ENCODE measurements at places on chromosomes 16 and 17.
A peak's percentile ranks its signal among the peaks of the same experiment; 100 is the strongest.

GRCh38 chr16:82079892-82080291 is 44.8 kb downstream of the HSD17B2 start:
- no peak for DNase-seq

- no peak for DNase-seq
These were observed 31.2 kb downstream of the LYRM9 start for GRCh38 chr17:27862004-27862403.

GRCh38 chr16:88384222-88385111 is 1.7 kb downstream of the ZNF469 start:
- no peak for DNase-seq

GRCh38 chr16:29663016-29663806 is at the start of gene SPN:
TSS of gene SPN (plus strand) at chr16:29663247. CDS start at chr16:29663729, 482 bp downstream.
- no peak for DNase-seq

DNA sequence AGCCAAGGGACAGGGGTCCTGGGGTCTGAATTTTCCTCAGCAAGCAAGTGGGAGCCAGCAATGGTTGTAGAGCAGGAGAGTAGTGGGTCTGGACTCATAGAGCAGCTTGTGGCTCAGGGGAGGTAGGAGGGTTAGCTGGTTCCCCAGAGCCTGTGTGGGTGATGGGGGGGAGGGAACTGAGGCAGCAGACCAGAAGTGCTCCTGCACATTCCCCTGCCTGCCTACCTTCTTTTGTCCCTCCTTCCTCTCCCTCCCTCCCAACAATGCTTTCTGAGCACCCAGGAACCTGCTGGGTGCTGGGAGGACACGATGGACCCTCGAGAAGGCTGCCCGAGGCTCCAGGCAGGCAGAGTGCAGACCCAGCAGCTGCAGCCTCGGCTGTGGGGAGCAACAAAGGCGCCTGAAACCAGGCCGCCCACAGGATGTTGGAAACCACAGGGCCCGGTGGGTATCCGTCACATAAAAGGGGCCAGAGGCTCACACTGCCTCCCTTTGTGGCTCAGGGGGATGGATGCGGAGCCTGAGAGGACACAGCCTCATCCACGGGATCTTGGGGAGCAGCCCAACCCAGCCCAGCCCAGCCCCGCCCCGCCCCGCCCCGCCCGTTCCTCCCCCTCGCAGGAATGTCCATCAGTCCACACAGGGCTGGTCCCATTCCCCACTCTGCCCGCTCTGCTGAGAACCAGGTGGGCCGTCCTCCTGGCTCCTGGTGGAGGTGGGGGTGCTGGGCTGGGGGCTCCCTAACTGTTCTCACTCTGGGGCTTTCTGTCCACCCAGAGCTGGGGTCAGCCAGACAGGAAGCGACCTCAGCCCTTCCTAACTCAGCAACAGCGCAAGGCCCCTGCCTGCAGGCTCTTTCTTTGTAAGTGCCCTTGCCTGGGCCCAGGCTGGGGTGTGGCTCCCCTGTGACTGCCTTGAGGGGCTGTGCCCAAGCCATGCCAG is 1.7 kb upstream of the NLRC3 start:
- DNase-seq: no peak

- DNase-seq: no peak
These were observed 103.1 kb upstream of the HSBP1 start for GRCh38 chr16:83704656-83705055.

DNA sequence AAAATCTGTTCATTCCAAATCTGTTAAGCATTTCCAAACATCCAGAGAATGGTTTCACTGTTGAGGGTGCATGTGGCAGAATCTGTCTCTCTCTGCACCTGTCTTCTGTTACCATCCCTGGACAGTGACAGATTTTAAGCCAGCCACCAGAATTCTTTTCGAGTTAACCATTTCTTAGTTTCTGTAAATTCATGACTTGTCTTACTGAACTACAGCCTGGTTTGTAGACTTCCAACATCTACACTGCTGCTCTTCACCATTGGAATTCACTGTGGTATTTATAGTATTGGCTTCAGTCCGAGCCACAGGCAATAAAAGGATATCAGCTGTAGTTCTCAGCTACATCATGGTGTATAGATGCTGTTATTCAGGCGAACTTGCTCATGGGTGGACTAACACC is 47.6 kb downstream of the GOSR1 start:
- no peak for DNase-seq

- no peak for DNase-seq
These were observed 3.3 kb upstream of the CDK5R1 start for GRCh38 chr17:32483451-32484019.

GRCh38 chr17:45964634-45965033 is 34.4 kb upstream of the STH start:
- DNase-seq: no peak

DNA sequence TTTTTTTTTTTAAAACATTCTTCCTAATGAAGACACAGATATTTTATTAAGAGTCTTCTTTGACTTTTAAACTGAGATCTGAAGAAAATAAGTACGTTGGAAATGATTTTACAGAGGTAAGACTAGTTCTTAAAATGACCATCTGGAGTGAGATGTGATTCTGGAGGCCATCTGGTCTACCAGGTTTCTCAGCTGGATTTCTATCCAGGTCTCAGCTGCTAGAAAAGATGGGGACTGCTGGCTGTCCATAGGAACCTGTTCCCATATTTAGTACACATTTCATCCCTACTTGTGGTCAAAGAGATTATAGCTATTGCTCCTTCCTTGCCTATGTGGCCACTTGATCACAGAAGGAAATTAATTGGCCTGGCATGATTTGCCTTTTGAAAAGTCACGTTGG is 12.2 kb downstream of the PMFBP1 start:
- DNase-seq: no peak

DNA sequence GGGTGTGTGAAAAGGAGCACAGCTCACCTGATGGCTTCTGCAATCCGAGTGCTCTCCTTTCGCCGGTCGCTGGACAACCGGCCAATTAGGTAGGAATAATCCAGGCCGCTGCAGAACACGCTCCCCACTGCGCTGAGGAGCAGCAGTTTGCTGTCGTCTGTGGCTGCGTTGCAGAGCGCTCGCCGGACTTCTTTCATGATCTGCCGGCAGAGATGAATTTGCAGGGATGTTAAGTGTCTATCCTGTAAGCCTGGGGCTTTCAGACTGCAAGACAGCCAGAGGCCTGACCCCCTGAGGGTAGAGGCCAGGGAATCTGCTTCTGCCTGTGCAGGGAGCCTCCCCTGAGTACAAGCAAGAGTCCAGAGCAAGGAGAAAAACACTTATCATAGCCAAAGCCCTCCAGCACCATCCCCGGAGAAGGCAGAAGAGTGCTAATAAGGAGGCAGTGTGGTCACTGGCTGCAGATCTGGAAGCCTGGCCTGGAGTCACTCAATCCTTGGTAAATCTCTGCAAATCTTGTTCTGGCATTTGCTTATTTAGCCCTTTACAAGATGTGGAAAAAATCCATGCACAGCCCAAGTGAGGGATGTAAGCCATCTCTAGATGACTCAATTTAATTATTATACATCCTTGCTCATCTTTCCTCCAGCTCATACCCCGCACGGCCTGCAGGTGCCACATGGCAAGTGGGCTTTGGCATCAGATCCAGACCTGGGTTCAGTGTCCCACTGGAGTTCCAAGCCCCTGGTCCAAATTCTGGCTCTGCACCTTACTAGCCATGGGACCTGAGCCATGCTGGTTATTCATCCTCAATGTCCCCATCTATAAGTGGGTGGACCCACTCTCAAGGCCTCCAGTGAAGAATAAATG is 80.2 kb downstream of the DYNLRB2 start:
- DNase-seq: no peak

- no peak for DNase-seq
These were observed 58.2 kb downstream of the RAP1GAP2 start for GRCh38 chr17:2854143-2855055.

- no peak for DNase-seq
These were observed 4.1 kb downstream of the NDRG4 start for GRCh38 chr16:58503863-58504688.

- no peak for DNase-seq
These were observed 56.3 kb downstream of the IL21R start for GRCh38 chr16:27458258-27458657.

- no peak for DNase-seq
These were observed 57.8 kb downstream of the MYH10 start for GRCh38 chr17:8572764-8573163.

GRCh38 chr17:78544881-78545755 is 32.1 kb downstream of the DNAH17 start:
- no peak for DNase-seq

DNA sequence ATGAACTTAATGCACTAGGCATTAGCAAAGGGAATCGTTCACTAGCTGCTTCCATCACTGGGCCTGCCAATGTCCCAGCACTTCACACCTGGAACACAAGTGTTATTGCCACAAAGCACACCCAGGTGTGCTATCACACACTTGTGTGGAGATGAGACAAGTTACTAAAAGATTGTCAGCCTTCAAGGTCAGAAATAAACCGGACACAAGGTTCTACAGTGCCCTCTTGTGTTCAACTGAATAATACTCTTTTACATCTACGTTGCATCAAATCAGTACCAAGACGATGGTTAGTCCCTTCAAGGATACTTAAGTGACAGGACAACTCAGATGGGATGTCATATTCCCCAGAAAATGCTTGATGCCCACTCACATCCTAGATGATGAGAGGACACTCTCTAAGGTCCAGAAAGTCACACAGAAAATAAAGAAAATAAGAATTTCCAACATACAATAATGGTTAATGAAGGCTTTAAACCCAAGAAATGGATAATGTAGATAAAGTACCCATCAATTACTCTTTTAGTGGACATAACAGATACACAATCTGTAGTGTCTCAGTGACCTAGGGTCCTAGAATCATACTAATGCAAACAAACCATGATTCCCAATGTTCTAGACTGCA is 16.4 kb upstream of the GLG1 start:
- no peak for DNase-seq

- peak; percentile 96 for DNase-seq
These were observed 1.1 kb downstream of the LASP1NB start for GRCh38 chr17:38926293-38927070.

- no peak for DNase-seq
These were observed 41.3 kb downstream of the VAC14 start for GRCh38 chr16:70759666-70760065.

DNA sequence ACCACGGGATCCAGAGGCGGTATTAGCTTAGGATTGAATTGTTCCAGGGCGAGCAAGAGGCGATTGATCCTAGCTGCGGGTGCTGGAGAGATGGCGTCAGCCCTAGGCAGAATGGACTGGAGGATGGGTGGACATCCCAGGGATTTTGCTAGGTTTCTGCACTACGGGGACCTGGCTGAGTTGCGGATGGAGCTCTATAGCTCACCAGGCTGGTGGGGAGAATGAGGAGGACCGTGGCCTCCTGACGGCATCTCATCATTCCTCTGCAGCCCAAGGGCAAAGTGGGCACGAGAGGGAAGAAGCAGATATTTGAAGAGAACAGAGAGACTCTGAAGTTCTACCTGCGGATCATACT is 614 bp downstream of the TMEM208 start:
- no peak for DNase-seq

DNA sequence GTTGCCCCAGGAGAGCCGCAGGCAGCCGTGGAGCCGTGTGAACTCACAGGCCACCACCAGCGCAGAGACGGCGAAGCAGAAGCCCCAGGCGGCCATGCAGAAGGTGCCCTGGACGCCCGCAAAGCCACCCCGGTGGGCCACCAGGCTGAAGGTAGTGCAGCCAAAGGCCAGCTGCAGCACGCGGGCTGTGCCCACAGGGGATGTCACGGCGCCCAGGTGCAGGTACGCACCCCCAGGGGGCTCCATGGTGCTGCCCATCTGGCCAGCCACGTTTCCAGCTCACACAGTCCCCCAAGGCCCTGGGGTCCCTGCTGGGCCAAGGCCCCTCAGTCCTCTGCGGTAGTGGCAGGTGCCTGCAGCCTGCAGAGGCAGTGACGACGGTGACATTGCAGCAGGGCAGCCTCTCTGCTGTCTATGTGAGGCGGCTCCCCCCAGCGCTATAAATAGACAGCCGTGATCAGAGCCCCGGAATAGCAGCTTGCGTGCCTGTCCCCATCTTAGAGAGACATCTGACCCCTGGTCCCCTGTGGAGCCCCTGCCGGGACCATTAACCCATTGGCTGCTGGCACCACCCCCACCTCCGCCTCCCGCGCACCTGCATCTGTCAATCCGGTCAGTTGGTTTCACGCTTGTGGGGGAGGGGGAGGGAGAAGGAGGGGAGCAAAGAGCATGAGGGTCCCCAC is 4.5 kb upstream of the PYCR1 start:
- no peak for DNase-seq

DNA sequence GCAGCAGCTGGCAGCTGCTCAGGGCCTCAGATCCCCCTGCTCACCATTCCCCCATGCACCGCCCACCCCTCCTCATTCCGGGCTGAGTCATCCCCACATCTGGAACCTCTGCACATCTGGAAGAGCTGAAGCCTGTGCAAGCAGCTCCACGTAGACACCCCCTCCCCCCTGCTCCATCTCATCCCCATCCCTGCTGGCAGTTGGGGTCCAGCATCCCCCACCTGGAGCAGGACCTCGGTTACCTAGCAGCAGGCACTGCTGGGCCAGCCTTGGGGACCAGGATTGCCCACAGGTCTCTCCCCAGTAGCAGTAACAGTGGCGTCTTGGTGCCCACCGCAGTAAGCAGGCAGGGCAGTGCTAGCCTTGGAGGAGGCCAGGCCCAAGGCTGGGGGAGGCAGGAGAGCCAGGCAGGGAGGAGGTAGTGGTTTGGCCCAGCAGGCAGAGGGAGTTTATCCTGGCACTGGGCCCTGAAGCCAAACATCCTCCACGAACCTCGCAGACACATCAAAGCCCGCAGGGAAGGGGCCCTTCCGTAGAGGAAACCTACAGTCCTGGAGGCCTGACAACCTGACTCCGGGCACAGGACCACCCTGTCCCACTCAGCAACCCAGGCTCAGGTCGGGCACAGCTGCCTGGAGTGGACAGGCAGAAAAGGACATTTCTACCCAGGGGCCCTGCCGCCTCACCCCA is 7.7 kb upstream of the TMEM92 start:
- no peak for DNase-seq

GRCh38 chr17:82212331-82213250 is at the start of gene CCDC57:
TSS of gene CCDC57 (minus strand) at chr17:82212842. CDS start at chr17:82201944, 10,898 bp downstream.
- no peak for DNase-seq

GRCh38 chr17:43734376-43734775 is 24.2 kb downstream of the SOST start:
- DNase-seq: no peak

DNA sequence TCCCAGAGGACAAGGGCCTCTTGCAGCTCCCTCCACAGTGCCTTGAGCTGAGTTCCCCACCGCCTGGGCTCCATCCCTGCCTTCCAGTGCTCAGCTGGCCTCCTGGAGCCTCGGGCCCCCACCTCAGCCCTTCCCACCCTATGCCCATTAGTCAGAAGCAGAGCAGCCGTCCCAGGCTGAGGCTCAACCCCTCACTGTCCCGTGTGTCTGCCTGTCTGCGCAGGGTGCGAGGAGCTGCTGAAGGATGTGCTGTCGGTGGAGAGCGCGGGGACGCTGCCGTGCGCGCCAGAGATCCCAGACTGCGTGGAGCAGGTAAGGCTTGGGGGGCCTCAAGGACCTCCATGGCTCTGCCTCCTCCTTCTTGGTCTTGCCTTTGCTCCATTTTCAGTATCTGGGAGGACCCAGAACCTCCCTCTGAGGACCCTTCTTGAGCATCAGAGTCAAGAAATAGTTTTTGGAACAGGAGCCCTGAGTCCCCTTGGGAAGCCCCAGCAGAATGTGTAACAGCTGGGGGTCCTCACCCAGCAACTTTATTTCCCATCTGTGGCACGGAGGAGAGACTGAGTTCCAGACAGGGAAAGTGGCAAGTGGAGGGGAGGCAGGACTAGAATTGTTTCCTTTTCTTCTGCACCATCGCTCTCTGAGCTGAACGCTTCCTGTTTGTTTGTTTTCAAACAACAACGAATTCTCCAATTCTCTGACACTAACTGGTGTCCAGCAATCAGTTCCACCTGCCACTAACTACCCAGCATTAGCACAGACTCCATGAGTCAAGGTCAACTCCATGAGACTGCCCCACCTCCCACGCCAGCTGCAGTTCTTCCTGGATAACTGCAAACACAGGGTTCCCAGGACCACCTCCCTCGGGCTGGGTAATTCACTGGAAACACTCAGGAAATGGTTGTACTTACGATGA is 42.6 kb downstream of the RAB11FIP4 start:
- no peak for DNase-seq
